ENCODE measurements at places on chromosomes 13 and 19.

DNA sequence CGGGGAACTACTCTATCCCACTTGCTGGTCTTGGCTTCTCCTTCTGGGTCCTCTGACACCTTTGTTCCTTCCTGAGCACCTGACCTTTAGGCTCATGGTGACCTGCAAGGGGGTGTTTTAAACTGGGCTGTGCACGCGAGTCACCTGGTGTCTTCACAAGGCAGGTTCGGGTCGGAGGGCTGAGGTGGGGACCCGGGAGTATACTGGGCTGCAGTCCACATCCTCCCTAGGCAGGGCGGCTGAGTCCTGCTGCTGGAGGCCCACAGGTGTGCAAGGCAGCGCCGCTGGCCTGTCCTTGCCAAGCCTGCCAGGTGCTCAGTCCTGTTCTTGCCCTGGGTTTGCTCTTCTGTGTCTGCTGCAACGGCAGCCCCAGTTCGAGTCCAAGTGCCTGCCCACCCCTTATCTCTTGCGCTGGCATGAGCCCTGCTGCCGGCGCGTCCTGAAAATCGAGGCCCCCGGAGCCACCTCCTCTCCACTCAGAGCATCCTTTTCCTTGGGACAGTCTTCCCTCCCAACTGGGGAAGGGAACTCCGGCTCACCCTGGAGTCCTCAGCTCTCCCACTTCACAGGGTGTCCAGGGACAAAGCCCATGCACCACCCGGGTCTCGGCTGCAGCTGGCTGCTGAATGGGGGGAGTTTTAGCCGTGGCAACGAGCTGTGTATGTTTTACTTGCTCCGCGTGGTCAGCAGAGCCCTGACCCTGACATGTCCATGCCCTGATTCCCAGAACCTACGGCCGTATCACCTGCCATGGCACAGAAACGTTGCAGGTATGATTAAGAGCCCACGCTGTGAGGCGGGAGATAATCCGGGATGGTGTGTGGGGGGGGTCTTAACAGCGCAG is 193.5 kb downstream of the TEX29 start:
- DNase-seq = no peak

DNA sequence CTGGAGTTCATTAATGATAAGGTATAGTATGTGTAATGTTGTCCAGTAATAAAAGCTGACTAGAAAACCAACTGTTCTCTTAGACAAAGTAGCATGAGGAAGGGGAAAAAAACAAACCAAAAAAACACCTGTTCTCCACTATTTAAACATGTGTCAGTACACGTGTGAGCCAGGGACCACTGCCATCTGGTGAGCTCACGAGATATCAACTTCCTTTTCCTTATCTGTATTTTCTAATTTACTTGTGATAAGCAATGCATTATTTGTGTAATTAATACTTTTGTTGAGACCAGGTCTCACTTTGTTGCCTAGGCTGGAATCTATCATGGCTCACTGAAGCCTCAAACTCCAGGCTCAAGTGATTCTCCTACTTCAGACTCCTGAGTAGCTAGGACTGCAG is 4.3 kb upstream of the SIX5 start:
- DNase-seq = no peak

DNA sequence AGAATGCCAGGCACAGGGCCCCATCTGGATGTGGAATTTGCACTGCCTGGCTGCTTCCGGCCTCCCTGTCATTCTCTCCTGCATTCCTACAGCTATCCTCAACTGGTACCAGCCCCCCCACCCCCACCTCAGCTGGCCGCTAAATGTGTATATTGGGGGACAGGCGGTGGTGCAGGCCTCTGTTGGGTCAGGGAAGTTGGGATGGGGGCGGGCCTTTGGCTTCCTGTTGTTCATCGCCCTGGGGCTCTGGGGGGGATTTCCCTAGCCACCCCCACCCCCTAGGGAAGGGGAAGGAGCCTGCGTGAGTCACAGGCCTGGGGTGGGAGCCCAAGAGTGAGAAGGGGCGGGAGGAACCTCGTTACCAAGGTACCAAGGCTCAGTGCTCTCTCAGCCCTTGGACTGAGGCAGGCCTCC is 10.6 kb downstream of the POU2F2 start:
- DNase-seq = peak; percentile 72

DNA sequence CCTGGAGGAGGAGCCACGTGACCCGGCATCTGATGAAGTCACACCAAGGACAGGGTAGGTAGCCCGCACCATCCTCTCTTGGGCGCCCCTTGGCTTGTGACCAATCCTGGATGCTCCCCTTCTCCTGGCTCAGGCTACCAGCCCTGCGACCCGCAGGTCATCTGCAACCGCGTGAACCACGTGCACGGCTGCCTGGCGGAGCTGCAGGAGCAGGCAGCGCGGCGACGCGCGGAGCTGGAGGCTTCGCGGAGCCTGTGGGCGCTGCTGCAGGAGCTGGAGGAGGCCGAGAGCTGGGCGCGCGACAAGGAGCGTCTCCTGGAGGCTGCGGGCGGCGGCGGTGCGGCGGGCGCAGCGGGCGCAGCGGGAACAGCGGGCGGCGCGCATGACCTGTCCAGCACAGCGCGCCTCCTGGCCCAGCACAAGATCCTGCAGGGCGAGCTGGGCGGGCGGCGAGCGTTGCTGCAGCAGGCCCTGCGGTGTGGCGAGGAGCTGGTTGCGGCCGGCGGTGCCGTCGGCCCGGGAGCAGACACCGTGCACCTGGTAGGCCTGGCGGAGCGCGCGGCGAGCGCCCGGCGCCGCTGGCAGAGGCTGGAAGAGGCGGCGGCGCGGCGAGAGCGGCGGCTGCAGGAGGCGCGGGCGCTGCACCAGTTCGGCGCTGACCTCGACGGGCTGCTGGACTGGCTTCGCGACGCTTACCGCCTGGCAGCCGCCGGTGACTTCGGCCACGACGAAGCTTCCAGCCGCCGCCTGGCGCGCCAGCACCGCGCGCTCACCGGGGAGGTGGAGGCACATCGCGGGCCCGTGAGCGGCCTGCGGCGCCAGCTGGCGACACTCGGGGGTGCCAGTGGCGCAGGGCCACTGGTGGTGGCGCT is 45.9 kb downstream of the SPTBN4 start:
- DNase-seq = no peak

- no peak for DNase-seq
Observed at GRCh38 chr13:98664047-98664446, 87.1 kb upstream of the STK24 start.

All from activated CD4-positive, CD25-positive, alpha-beta regulatory T cell treated with anti-CD3 and anti-CD28 coated beads, Interleukin-2, amount 50 U/mL, for 72 hours (primary cell).